WERI-Rb-1 (cell line): ENCODE measurements at places on chromosomes 2 and 18.

- no peak for DNase-seq
These were observed 77.9 kb upstream of the FZD7 start for GRCh38 chr2:201955702-201956141.

DNA sequence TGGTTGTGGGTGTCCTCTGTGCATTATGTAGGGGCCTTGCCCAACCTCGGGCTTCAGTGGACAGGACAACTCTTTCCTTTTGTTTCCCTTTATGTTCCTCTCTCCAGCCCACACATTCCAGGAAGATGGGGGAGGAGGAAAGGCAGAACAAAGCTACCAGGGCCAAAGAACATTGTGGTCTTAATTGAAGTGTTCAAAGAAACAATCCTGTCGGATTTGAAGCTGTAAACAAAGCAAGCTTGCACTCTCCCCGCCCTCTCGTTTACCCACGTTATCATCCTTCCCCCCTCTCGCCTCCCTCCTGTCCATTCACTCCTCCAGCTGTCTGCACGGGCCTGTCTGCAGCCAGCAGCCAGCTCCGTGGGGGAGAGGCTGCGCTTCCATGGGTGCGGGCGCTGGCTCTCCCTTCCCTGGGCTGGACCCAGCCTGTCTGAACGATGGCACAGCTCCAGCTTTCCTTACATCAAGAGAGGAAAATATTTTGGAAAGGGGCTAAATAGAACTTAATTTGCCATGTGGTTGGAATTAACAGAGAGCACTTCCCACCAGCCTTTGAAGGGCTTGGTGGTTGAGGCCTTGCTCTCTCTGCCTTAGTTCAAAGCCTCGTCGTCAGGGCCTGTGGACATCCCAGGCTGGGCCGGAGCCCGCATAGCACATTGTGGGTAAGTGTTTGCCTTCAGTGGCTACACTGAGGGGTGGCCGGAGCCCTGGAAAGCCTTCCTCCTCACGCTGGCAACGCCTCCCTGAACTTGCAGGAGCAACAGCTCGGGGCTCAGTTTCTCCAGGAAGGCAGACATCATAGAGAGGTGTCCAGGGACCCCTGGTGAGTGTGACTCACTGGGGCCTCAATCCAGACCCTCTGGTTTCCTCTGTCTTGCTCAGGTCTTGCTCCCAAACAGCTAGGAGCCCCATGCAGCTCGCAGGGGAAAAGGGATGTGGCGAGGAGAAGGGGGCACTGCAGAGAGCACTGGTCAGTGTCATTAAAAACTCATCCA, 60.6 kb upstream of the HS6ST1 start:
- no peak for DNase-seq

- no peak for DNase-seq
These were observed 84.5 kb downstream of the ERBB4 start for GRCh38 chr2:212454149-212454548.

DNA sequence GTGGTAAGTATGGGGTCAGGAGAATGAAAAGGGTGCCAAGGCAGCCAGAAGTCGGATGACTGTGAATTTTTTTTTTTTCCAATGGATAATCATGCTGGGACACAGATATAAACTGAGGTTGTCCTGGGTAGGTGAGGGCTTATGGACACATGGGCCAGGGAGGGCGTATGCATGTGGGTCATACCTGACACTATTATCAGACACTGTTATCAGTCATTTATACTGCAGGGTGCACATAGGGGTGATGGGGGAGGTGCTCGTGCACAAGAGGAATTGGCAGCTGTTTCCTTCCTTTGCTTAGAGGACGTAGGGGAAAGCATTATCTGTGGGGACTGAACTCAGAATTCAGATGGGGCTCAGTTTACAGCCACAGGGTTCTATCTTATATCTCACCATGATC, 10.1 kb downstream of the CTIF start:
- no peak for DNase-seq

- no peak for DNase-seq
These were observed 28.8 kb downstream of the TUBB6 start for GRCh38 chr18:12336887-12337286.

DNA sequence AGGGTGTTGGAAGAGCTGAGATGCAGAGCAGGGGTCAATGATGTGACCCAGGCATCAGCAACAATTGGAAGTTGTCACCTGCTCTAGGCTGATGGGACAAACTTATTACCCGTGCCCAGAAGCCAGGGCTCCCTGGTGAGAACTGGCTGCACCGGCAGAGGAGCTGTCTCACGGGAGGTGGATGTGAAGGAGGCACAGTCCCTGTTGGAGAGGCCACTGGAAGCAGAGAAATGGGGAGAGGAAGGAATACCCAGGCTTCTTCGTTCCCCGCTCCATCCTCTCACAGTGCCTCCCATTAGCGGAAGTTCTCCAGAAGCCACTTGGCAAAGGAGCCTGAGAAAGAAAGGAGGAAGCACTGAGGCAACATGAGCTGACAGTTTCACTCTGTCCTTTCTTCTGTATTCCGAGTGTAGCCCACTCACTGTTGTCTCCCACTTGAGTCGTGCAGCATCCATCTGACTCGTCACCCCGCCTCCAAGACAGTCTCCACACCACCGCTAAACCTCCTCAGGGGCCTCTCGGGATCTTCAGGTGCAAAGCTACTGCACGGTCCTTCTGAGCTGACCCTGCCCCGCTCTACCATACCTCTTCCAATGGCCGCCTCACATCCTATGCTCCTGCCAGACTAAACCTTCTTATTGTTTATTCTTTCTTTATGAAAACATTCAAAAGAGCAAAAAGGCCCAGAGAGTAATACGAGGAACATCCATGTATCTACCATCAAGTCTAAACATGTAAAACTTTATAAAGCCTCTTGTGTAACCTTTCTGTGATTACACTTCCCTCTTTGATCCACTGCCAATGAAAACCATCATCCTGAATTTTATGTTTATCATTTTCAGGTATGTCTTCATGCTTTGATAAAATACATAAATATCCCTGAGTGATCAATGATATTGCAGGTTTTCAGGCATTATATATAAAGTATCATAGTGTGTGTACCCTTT, 19.1 kb upstream of the AFTPH start:
- DNase-seq: no peak

DNA sequence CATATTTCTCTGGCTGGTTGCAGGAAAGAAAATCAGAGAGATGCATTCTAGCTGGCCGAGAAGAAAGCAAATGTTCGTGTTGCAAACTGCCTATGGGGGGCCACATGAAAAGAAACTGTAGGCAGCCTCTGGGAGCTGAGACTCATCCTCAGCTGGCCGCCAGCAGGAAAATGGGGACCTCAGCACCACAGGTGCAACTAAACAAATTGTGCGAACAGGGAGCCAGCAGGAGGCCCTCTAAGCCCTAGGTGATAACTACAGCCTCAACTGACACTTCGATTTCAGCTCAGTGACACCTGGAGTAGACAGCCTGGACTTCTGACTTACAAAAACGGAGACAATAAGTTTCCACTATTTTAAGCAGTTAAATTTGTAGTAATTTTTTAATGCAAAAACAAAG, 107.3 kb downstream of the DTNB start:
- DNase-seq: no peak

DNA sequence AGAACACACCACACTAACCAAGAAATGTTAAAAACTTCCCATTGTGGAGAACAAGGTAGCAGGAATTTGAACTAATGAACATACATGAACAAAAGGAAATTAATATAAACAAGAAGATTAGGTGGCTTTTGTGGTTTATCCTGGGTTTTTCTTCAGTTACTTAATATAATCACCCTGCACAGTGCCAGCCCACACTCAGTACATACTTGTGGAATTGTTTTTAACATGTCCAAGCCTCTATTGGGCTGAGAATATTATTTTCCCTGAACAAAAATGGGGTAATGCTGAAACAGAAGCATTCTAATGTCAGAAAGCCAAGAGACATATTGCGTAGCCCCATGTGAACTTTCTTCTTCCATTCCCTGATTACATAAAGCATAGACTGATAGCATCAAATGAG, 202.8 kb downstream of the DNER start:
- DNase-seq: no peak

DNA sequence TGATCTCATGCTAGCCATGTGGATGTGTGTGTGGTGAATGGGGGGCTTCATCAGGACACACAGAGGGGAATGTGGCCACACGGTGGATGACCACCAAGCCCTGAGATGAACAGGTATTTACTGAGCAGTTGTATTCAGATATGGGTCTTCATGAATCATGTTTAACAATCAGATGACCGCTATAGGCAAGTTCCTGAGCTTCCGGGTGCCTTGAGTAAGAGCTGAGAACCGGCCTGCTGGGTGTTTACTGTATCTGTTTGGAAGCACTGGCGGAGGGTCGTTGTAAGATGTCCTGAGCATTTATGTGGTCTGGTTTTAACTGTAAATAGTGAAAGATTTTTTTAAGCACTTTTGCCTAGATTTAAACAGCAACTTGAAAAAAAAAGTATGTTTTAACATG, 43.9 kb downstream of the BOLA3 start:
- no peak for DNase-seq

DNA sequence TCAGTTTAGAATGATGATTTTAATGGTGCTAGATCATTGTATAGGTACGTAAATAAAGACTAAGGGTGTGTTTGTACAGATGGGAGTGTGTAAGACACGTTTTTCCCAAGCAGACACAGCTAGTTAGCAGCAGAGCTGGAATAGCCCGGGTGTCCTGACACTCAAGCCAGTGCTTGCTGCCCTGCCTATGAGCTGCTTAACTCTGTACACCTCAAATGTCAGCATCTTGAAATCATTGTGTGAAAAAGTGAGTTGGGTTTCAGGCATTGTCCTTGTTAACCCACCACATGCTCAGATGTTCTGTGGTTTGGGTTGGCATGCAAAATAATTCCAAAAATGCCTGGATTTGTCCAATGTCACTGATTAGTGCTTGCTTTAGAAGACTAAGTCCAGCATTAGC, 13.0 kb upstream of the TET3 start:
- no peak for DNase-seq

- no peak for DNase-seq
These were observed 45.3 kb downstream of the KLHL29 start for GRCh38 chr2:23430263-23430662.

DNA sequence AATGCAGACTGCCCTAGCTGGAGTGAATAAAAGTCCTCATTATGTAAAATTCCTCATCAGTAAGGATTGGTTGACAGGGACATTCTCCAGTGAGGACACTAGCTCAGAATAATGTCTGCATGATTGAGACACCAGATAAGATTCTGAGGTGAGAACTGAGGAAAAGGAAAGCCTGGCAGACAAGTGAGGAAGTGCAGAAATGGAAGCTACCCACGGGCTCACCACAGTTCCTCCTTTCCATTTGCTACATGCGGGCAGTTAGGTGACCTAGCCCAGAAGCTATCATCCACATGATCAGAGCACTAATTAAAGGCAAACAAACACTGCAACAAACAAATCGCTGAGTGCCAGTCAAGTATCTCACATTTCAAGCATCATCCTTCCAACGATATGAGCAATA, 27.7 kb downstream of the NETO1 start:
- no peak for DNase-seq

DNA sequence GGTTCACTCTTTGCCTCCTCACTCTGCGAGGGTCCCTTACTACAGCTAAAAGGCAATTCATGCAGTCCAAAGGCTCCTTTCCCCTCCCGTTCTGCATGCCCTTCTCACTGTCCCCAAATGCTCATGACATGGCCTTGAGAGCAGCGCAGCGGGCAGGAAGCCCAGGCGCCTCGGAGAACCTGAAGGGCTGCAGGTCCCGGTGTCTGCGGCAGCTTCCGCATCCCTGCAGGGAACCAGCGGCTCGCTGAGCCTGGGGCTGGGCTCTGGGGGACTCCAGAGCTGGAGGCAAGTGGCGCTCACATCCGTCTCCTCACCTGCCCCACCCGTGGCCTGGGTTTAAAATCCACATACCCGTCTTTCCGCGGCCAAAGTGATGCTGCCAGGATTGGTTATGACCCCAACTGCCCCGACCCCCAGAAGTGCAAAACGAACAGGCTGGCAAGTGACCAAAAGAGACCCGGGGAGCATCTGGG, 462 bp upstream of the CIDEA start:
- no peak for DNase-seq

DNA sequence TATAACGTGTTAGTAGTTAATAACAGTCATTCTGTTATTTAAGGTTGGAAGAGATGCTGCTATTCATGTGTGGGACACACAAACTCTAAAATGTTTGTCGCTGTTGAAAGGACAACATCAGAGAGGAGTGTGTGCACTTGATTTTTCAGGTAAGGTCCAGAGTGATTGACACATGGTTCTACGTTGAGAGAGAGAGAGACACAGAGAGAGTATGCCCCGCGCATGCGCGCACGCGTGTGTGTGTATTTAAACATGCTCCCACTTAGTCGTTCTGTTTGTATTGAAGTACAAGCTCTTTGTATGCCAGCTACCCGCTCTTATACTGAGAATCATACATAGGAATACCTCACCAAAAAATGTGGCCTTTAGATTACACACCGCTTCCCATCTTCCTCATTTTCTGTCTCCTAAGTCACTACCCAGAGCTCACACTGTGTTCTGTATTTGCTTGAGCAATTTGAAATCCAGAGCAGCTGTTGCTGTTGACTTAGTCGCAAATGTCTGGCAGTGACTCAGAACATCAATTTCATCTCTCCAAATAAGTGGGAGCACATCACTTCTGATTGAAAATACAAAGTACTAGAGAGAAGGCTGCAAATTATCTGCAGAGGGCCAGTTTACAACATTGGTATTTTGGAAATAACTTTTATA, 148.1 kb downstream of the EML6 start:
- DNase-seq: no peak

DNA sequence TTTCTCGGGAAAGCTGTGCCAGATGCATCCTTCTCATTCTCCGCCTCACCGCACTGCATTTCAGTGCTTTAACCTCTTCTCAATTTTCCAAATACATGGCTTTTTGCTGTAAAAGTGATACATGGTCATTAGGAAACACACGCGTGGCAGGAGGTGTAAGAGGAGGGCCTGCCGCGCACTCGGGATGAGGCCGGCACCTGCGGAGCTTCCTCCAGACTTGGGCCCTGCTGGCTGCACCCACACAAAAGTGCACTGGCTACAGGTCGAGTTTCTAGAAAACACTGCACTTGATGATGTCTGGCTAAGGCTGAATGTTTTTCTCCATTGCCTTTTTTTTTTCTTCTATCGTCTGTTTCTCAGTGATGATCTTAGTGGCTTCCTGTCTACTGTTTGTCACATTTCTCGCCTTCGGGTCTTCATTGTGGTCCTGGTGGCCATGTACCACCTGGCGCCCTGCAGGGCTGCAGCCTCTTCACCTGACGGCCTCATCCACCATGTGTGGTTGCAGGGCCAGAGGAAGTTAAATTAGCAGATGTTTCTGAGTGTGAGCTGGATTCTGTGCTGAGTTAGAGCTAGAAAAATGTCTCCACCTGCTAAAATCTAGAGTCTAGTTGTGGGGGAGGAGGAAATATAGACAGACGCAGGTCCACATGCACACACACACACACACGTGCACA, 7.6 kb downstream of the KCNG2 start:
- DNase-seq: no peak

DNA sequence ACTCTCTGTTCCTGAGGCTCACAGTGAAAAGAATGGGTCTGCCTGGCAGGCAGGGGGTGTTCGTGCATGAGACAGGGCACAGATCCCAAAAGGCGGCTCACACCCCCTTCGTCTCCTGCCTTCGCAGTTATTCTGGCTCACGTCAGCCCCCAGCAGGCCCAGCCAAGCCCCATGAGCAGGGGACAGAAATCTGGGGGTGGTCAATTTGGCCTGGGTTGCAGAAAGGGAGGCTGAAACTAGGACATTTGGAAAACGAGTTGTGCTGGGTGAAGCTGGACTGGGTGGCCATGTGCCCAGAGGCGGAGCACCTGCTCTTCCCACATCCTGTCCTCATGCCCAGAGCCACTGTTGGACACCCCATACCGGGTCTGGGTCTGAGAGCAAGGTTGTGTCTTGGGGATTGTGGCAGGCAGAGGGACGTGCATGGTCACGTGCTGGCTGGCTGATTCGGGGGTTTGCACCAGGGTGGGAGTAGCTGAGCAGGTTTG, 99.0 kb upstream of the MCFD2 start:
- no peak for DNase-seq

- DNase-seq: no peak
These were observed 9.9 kb upstream of the INO80C start for GRCh38 chr18:35507623-35508022.
